ENCODE measurements at places on chromosomes 7 and 10.

DNA sequence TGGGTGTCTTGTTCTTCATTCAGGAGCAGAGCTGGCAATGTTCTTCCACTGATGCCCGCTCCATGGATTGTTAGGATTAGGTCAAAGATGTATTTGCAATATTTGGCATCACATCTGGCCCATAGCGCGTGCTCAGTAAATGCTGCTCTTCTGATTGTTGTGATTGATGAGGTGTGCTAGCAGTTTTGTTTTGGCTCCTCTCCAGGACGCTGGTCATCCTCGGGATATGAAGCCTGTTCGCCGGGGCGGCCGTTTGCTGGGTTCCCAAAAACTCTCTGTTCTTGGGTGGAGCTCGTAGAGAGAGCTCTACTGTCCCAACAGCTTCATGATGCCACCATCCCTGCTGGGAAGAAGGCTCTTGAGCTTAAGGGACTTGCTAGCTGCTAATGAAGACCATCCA lies 96.9 kb downstream of the XRCC2 start:
- DNase-seq, result no peak

DNA sequence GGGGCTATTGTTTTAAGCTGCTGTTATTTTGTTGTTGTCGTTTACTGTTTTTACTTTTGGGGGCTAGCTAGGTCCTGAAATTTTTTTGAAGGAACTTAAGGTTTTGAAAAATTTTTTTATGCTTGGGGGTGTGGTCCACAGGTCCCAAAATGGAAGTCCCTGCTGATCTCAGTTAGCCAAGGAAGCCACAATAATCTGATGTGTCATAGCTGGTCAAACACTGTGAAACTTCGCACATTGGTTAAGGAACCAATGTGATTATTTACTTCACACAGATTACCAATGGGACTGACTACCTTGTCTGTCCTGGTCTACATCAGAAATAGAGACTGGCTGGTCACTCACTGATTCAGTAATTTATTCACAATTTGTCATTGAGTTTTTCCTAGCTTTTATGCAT lies 29.5 kb upstream of the HYCC1 start:
- DNase-seq, result no peak

DNA sequence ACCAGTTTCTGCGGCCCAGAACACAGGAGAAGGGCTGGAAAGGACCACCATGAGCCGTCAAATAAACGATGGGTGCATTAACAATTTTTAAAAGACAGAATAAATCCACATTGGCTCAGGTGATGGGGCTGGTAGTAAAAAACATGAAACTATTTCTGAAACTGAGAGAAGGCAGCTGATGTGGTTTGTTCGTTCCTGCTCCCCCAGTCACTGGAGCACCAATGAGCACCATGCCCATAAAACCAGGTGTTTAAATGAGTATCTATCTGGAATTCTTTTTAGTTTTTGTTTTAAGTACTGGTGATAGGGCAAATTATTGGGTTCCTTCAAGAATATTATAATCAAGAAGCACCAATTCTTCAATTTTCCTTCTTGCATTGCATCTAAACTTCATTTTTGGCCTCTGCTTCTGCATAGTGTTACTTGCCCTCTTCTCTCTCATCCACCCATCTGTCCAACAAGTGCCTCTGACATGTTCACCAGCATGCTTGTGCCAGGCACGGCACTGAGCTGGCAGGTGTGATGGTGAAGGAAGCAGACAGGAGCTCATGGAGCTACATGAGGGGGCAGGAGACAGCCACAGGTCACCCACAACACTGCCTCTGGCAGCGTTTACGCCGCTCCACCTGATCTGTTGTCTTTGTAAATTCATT lies 65.5 kb downstream of the LARP4B start:
- DNase-seq, result no peak

- DNase-seq, result no peak
Measured at GRCh38 chr7:9680713-9681112, 1247.3 kb downstream of the NXPH1 start.

- no peak for DNase-seq
Measured at GRCh38 chr10:80281292-80281691, 8.2 kb downstream of the MAT1A start.

DNA sequence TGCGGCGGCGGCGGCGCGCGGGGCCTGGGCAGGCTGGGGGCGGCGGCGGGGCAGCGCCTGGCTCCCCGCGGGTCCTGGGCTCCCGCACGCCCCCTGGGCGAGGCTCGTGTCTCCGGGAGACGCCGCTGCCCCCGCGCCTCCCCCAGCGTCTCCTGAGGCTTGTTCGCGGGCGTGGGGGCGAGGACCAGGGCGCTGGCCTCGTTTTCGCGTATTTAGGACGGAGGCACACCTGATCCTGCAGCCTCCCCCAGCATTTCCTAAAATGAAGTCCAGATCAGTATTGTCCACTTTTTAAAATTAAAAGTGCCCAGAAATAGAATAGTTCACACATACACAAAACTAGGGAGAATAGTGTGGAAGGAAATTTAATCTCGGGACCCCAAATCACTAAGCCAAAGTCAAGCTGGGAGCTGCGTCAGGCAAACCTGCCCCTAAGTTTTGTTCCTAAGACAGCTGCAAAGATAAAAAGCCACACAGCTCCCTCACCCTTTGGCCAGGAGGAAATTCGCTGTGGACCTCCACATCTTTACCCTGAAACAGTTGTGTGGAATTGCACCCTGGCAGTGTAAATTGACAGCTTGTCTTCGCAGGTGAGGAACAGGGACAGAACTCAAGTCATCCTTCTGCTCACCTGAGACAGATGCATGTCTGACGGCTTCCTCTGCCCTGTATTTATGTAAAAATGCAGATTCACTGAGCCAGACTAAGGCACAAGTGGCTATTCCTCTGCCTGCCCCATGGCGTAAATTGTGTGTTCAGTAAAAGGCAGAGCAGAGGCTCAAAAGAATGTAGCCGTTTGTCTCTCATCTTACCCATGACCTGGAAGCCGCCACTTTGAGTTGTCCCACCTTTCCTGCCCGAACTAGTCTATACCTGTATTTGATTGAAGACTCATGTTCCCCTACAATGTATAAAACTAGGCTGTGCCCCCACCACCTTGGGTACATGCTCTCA lies 740 bp downstream of the GALNT11 start:
- DNase-seq, result no peak

- no peak for DNase-seq
Measured at GRCh38 chr7:39069031-39069430, 91.3 kb downstream of the POU6F2 start.

GRCh38 chr10:5462841-5463293 lies 36.5 kb downstream of the CALML5 start:
- no peak for DNase-seq

- DNase-seq, result no peak
Measured at GRCh38 chr7:27156508-27156898, at the start of gene HOXA7. Gene HOXA7, minus strand, starts transcription at chr7:27156675. Its CDS starts 130 bp downstream, at chr7:27156545.

DNA sequence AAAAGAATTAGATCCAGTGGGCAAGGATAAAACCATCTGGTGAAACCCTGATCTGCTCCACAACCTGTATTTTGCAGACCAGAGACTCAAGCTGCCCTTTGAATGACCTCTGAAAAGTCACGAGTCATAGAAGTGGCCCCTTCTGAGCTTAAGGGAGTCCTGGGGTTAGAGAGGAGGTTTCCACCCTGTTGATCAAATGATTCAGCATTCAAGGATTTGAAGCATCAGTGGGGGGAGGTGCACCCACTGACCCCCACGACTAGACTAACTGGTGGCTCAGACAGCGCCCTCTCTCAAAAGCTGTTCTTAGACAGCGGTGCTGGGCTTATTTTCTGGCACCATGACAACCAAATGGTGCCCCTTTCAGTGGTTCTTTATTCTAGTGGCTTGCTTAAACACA lies 44.3 kb downstream of the PLCE1 start:
- DNase-seq, result no peak

DNA sequence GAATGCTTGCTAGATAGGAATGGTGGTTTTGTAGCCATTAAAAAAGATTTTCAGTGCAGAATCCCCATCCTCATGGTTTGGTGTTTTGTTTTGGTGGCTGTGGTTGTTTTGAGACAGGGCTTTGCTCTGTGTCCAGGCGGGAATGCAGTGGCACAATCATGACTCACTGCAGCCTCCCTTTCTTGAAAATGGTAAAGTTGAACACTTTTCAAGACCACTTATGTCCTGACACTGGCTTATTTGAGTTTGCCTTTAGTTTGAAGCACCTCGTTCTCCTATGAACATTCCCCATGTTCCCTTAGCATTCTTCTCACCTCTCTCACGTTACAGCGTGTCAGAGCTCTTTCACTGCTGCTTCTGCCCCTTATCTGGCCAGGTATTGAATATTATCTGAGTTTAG lies 140.1 kb downstream of the LRRC4 start:
- no peak for DNase-seq

- no peak for DNase-seq
Measured at GRCh38 chr10:76318211-76318610, 886.8 kb downstream of the LRMDA start.

GRCh38 chr10:72092171-72092924 lies 4.0 kb upstream of the SPOCK2 start:
- DNase-seq, result no peak

DNA sequence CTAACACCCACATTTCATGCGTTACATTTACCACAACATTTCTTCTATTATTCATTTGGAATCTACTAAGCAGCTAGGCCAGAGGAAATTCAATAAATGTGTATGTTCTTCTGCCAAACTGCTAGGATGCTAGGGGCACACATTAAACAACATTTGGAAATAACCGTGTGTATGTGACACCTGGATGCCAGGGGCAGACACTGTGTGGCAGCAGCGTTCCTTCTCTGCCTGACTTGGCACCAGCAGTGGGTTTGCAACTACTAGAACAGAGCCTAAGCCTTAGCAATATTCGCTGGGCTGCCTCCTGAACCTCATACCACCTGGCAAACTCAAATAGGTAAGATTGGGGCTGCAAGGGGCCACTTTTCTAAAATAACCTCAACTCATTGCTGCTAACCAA lies 182.1 kb downstream of the CHCHD3 start:
- no peak for DNase-seq

DNA sequence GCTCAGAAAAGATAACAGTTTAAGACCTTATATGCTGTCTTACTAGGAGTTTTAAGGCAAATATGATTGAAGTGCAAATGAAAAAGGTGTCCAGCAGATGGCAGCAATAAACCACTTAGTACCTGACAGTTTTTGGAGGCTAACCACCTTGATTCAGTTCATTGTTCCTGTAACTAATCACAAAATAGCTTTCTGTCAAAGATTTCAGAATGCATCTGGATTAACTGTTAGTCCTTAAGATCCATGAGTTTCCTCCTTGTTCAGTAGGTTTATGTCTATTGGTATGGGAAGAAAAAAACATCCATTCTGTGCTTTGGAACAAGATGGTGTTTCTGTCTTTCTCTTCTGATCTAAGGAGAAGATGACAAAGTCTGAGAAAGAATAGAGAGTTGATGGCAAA lies 46.6 kb downstream of the CCSER2 start:
- peak; percentile 7 for DNase-seq

GRCh38 chr10:129277084-129277483 lies 190.0 kb upstream of the MGMT start:
- DNase-seq, result no peak

- DNase-seq, result no peak
Measured at GRCh38 chr7:81714306-81714705, 55.5 kb downstream of the HGF start.

GRCh38 chr7:44814919-44815318 lies 18.4 kb downstream of the PPIA start:
- DNase-seq, result no peak

GRCh38 chr7:18859318-18859717 lies 258.1 kb downstream of the TWIST1 start:
- DNase-seq, result no peak

DNA sequence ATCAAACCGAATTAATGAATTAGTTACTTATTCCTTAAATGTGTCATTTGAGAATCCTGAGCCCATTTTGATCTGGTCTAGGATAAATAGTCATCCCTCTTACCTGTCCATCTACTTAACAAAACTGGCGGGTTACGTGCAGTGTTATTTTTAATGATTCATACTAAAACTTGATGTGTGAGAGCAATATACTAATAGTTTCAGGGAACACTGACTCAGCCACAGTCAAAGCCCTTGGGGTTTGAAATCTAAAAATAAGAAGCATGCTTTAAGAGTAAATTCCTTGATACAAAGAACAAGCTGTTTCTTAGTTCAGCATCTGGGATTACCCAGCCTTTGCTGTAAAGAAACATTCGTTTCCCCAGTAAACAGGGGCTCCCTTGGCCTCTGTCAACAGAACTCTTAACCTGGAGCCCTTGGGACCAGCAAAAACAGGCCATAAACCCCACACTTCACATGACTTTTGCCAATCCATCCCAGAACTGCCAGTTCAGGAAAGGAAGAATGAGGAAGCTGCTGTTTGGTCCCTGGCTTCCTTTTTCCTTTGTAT lies 370.6 kb upstream of the IGFBP3 start:
- no peak for DNase-seq

- DNase-seq, result no peak
Measured at GRCh38 chr10:127982601-127983000, 75.7 kb downstream of the PTPRE start.

GRCh38 chr7:93228302-93228701 lies 2.0 kb upstream of the HEPACAM2 start:
- DNase-seq, result no peak

DNA sequence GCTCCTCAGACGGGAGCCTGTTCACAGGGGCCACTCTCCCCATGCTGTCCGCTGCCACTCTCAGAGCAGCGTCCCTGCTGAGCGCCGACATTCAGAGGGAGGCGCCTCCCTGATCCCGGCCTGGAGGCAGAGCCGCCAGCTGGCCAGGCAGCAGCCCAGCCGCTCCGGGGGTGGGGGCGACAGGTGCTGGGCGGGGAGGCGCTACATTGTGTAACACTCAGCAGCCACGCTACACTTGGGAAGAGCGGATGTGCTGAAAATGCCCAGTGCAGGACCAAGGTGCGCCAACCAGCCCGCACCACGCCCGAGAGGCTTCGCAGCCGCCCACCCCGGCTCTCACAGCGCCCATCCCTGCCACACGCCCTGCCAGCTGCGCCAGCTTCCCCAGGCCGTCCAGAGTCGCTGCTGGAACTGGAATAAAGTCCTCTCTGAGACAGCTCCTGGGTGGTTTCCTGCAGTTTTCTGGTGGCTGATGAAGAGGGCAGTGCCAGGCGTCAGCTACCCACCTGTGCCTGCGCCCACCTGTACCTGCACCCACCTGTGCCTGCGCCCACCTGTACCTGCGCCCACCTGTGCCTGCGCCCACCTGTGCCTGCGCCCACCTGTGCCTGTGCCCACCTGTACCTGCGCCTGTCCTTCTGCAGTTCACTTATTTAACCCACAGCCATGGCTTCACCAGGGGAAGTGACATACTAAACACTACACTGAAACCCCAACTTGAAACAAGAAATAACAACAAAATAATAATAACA lies 25.7 kb downstream of the STK32C start:
- DNase-seq, result no peak

Data from stimulated activated CD4-positive, alpha-beta T cell treated with anti-CD3 and anti-CD28 coated beads, Interleukin-1b, Interleukin-23, amount 100 ng/mL, for 24 hours (primary cell).